ENCODE measurements at places on chromosomes 7 and 10. TPM values are rescaled to one million over a fixed set of nuclear protein-coding genes. Genes with fewer than 3 reads are reported as not detected.

The FAM25A gene
- total RNA-seq, result not detected

DNA sequence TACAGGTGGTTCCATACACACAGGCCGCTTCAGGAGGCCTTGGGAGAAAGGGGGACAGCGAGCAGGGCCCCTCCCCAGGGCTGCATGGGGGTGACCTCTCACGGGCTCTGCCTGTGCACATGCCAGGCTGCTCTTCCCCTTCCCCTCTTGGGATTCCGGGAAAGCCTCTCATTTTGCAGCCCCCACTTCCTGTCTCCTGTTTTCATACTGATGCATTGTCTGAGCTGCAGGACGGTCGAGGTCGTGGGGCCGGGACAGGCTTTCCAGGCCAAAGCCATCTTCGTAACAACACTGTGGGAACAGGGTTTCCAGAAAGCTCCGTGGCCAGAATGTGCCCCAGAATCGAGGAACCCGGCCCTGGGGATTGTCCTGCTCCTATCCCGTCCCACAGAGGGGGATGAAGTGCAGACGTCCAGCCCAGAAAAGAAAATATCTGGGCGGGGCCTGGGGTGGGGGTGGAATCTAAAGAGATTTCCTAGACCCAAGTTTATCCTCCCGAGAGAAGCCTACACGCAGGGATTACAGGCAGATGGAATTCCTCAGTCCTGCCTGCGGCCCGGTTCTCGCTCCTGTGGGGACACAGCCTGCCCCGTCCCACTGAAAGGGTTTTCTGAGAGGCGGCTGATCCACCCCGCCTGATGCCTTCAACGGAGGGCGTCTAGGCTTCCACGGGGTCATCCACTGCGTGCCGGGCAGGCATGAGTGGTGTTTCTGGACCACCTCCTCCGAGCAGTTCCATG lies 29.5 kb upstream of the DNAAF5 start:
- DNase-seq, result no peak

The ZNF239 gene
- 14.6 TPM for total RNA-seq

- DNase-seq, result no peak
These were observed 21.9 kb downstream of the PDCD4 start for GRCh38 chr10:110893559-110894179.

DNA sequence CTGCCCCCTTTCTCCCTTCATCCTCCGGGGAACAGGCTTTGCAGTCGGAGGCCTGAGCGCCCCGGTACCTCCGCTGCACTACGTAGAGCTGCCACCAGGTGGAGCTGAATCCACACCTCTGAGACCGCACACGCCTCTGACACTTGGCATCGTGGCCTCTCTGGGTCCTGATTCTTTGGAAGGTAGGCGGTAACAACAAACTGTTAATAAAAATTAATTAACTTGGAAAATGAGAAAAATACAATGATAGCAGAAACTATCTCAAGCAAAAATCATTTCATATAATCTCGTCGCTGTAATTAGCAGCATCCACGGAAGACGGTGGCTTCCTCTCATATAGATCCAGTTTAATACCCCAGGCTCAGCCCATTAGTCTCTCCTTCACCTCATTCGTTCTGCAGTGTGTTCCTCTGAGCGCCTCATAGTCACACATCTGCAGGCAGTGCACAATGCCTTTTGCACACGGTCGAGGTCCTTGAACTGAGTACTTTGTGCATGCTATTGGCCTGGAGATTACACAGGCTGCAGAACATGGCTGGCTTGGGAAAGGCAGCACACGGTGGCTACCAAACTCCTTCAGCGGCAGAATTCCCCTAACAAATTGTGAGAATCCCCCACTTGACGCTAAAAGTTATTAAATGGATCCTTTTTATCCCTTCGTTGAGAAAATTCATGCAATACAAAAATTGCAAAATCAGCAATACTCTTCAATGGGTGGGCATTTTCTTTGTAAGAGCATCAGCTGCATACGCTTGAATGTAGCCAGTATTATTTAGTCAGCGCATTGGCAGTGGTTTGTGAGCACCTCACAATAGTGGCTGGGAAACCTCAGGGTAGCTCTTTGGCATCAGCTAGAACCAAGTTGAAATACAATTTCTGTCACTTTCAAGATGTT lies 18.7 kb downstream of the OR9A2 start:
- peak; percentile 80 for DNase-seq

All from ureter (tissue), 1 donor.